Ureter (tissue), 1 donor: ENCODE measurements at places on chromosomes 3 and 15. TPM values are rescaled to one million over a fixed set of nuclear protein-coding genes. Genes with fewer than 3 reads are reported as not detected.

Gene SAMD7
- total RNA-seq = not detected

Gene ST3GAL6
- 7.8 TPM for total RNA-seq

Gene SERPINI1
- 2.8 TPM for total RNA-seq

Gene CATSPER2
- 17.2 TPM for total RNA-seq

Gene RTP1
- total RNA-seq = not detected

Gene RFX7
- 36.0 TPM for total RNA-seq

Gene PLA2G4E
- 0.34 TPM for total RNA-seq

DNA sequence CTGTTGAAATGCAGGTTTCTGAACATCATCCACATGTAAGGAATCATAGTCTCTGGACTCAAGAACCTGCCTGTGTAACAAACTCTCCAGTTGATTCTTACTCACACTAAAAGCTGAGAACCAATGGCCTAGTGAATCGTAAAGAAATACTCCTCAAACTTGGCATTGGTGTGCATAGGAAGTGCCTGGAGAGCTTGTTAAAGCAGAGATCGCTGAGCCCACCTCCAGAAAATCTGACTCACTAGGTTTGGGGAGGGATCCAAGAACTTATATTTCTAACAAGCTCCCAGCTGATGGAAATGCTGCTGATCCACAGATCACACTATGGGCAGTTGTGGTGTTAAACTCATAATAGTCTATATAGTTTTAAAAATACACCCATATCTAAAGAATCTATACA is 55.8 kb upstream of the LMCD1 start:
- DNase-seq = no peak

GRCh38 chr3:107690522-107691138 is 167.9 kb downstream of the BBX start:
- no peak for DNase-seq

GRCh38 chr3:129829640-129830039 is 63.9 kb downstream of the TMCC1 start:
- peak; percentile 53 for DNase-seq

- no peak for DNase-seq
Observed at GRCh38 chr3:160044121-160044520, 55.5 kb downstream of the IL12A start.

DNA sequence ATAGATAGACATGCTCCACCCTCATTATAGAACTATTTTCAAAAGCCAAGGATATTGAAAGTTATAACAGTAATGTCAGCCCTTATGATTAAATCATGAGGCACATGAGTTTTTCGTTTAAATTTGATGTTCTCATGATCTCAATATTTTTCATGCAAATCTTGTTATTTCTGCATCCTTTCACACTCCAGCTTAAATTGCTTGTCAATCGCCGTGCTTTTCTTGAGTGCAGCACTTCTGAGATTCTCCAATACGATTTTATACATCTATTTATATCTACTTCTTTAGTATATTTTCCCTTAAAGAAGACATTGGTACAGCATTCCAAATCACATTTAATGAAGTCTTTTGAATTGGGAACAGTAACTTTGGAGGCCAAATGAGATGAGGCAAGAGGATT is 171.2 kb upstream of the GBE1 start:
- no peak for DNase-seq

DNA sequence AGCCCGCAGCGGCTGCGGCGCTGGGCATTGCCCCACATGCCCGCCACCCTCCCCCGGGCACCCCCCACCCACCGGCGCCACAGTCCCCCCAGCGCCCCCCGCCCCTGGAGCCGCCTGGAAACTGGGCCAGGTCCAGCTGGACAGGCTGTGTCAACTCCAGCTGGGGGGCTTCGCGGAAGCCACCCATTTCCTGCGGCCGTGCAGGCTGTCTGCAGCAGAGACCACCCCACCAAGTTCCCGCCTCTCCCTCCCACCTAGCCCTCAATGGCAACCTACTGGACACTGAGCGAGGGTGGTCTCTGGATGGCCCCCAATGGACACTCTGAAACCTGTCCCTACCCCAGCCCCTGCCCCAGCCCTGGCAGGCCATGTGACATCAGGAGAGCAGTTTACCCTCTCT is 62.8 kb upstream of the GATA2 start:
- no peak for DNase-seq

DNA sequence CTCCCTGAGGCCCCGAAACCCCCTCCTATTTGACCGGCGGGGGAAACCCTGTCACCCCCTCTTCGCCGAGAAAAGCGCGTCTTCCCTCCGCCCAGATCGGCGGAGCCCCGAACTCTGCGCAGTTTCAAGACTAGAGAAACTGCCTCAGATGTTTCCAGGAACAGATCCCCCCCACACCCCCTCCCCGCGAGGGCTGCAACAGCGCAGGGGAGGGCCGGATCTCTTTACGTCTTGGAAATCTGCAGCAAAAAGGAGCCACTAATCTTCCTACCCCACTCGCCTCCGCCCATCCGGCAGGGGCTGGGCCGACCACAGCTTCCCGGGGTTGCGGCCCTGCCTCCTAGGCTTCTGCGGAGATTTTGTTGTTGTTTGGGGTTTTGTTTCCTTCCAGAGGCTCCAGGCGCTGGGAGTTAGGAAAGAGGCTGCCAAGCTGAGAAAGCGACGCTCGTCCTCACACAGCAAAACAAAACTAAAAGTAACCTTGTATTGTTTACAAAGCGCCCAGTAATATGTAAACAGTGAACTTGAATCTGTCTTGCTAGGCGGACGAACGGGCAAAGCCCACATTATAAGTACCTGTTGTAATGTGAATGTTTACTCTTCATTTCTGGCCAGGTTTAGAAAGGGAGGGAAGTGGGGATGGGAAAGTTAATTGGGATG is 2.2 kb downstream of the FOXB1 start:
- DNase-seq = no peak

DNA sequence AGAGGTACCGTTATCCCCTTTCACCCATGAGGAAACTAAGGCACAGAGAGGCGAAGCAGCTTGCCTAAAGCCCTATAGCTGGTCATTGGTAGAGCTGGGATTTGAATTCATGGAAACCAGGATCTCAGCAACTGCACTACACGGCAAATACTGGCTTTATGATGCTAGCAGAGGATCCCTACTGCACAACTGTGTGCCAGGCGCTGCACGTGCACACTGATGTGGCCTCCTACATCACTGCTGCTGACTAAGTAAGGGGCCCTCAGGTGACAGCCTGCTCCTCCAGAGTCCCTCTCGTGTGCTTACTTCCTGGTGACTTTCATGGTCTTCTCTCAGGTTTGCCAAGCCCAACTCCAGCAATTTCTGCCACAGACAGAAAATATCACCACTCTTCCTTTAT is 3.4 kb upstream of the POLG start:
- DNase-seq = no peak

GRCh38 chr15:35293353-35294130 is 208.4 kb upstream of the NANOGP8 start:
- no peak for DNase-seq

DNA sequence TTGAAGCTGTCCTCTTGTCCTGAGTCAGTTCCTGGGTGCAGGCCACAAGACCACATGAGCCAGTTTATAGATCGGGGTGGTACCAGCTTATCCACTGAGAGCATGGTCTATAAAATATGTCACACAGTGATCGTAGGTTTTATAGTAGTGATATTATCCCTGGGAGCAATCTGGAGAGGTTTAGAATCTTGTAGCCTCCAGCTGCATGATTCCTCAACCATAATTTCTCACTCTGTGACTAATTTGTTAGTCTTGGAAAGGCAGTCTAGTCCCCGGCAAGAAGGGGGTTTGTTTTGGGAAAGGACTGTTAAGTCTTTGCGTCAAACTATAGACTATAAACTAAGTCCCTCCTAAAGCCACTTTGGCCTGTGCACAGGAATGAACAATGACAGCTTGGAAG is 693.0 kb upstream of the CADM2 start:
- DNase-seq = no peak

DNA sequence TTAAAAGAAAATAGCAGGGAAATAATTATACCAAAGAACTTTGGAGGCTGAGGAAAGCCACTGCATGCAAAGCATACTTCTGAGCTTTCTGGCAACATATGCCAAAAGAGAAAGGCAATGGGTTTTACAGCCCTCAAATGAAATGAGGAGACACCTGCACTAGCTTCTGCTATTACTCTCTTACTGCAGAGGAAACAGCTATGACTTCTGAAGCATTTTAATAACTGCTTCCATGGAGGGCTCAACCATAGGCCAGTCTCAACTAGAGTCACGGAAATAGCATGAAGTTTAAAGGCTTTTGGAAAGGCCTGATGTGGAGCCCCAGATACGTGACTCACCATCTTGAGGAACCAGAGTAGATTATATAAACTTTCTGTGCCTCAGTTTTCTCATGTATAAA is 114.8 kb downstream of the OXNAD1 start:
- DNase-seq = no peak

DNA sequence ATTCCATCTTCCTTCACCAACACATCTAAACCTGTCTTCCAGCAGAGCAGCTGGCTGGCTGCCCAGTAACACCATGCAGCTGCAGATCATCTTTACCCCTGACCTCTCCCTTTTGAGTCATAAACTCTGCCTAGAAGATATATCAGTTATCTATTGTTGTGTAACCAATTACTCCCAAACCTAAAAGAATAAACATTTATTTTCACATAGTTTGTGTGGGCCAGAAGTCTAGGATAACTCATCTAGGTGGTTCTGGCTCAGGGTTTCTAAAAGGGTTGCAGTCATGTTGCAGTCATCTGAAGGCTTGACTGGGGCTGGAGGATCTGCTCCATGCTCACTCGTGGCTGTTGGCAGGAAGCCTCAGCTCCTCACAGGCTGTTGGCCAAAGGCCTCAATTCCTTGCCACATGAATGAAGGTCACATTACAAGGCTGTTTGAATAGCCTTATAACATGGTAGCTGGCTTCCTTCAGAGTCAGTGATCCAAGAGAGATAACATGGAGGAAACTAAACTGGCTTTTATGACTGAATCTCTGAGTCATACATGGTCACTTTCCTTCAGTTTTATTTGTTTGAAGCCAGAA is 92.8 kb downstream of the GOLIM4 start:
- DNase-seq = no peak

- no peak for DNase-seq
Observed at GRCh38 chr15:77864211-77865105, 213.1 kb downstream of the TBC1D2B start.

- DNase-seq = no peak
Observed at GRCh38 chr15:94606286-94606685, 374.9 kb downstream of the MCTP2 start.

DNA sequence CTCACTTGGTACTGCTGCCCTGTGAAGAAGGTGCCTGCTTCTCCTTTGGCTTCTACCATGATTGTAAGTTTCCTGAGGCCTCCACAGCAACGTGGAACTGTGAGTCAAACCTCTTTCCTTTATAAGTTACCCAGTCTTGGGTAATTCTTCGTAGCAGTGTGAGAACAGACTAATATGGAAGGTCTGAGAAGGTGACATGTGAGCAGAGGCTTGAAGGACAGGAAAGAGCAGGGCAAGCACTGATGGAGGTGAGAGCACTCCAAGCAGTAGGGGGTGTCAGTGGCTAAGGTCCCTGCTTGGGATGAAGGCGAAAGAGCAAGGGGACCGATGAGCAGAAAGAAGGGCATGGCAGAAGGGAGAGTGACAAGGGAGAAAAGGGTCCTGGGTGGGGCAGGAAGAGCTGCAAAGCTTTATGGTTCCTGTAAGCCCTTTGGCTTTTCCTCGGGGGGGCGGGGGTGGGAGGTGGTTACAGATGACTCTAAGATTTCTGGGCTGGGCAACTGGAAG is 3.5 kb downstream of the EIF4E3 start:
- DNase-seq = no peak

GRCh38 chr15:51775967-51776816 is 24.8 kb downstream of the TMOD2 start:
- DNase-seq = peak; percentile 53

- no peak for DNase-seq
Observed at GRCh38 chr3:49530701-49531100, 23.6 kb upstream of the BSN start.
